Mucosa of gallbladder (tissue), 1 donor: ENCODE measurements at places on chromosomes 11 and 22.
A peak's percentile ranks its signal among the peaks of the same experiment; 100 is the strongest.

GRCh38 chr11:126149759-126150625 is 61.5 kb downstream of the RPUSD4 start:
- DNase-seq, result no peak

DNA sequence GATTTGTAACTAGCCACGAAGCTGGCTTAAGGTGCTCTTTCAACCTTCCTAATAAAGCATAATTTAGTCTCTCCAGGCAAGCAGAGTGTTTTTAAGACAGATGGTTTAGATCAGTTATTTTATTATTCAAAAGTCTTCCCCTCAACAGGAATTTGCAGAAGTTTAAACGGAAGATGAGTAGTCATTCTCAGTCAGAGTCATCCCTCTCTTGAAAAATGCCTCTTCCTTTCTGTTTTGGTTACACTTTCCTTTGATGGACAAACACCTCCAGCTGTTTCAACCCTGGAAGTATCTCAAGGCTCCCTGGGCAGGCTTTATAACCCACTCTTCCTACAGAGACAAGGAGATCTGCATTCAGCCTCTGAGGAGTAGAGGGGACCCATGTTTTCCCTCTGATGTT is 60.3 kb upstream of the POU2AF2 start:
- DNase-seq, result no peak

DNA sequence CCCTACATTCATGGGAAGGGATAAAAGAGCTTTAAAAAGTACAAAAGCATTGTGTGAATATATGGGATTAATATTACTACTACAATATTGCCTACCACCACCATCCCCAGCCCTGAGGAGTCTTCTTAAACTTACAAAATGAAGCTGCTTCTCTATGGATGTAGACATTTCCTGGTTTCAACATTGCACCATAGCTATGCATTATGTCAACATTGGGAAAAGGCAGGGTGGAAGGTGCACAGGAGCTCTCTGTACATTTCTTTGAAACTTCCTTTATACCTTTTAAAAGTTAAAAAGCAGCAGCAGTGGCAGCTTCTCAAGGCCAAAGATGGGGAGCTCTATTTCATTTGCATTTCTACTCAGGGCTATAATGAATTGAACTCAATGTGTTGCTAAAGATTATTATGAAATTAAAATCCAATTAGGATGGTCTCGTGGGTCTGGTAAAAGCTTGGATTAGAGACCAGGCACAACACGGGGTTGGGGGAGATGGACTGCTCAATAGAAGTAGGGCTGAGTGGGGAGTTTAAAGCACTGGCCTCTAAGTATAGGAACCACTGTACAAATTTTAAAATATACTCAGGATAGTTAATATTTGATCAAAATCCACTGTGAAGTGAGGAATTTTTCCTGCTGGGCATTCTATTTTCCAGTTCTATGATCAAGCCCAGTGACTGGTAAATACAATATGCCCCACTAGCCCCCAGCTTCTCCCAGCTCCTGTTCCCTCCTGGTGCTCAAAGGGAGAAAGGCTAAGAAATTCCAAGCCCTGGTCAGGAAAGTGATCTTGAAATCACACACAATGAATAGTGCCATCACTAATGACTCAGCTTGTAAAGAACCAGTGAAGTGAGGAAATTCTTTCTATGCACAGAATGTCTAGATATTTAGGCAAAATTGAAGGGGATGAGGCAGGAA is 362.7 kb upstream of the CCDC90B start:
- DNase-seq, result no peak

- peak; percentile 25 for DNase-seq
Observed at GRCh38 chr11:37946155-37946766, 1348.2 kb upstream of the RAG2 start.

- DNase-seq, result no peak
Observed at GRCh38 chr11:115133475-115134209, 370.6 kb downstream of the CADM1 start.

GRCh38 chr11:76564364-76564763 is 106.2 kb downstream of the LRRC32 start:
- no peak for DNase-seq

- no peak for DNase-seq
Observed at GRCh38 chr11:32573228-32573627, 10.4 kb upstream of the EIF3M start.

- no peak for DNase-seq
Observed at GRCh38 chr11:111980062-111980461, 42.9 kb downstream of the DIXDC1 start.

- peak; percentile 47 for DNase-seq
Observed at GRCh38 chr11:57567515-57568329, at the start of gene UBE2L6. Gene UBE2L6, minus strand, starts transcription at chr11:57567672. Its CDS starts 61 bp downstream, at chr11:57567611.

- no peak for DNase-seq
Observed at GRCh38 chr22:20802452-20802851, 28.5 kb downstream of the SERPIND1 start.

- no peak for DNase-seq
Observed at GRCh38 chr11:17923217-17923616, 89.6 kb downstream of the SERGEF start.

GRCh38 chr11:62707277-62707861 is at the start of the genes BSCL2 and GNG3:
Gene BSCL2, minus strand, starts transcription at chr11:62707424. Its CDS starts 229 bp downstream, at chr11:62707195.
Gene GNG3, plus strand, starts transcription at chr11:62707676. Its CDS starts 620 bp downstream, at chr11:62708296.
- no peak for DNase-seq

DNA sequence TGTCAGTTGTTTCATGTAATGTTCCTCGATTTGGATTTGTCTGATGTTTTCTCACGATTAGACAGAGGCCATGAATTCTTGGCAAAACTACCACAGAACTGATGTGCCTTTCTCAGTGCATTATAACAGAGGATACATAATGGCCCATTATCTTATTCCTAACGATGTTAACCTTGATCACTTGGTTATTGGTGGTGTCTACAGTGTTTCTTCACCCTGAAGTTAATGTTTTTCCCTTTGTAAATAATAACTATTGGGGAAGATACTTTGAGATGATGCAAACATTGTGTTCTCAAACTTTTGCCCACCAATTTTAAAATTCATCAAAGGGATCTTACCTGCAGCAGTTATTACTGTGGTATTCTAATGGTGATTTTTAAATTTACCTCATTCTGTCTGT is 13.1 kb downstream of the RAB6A start:
- DNase-seq, result no peak

DNA sequence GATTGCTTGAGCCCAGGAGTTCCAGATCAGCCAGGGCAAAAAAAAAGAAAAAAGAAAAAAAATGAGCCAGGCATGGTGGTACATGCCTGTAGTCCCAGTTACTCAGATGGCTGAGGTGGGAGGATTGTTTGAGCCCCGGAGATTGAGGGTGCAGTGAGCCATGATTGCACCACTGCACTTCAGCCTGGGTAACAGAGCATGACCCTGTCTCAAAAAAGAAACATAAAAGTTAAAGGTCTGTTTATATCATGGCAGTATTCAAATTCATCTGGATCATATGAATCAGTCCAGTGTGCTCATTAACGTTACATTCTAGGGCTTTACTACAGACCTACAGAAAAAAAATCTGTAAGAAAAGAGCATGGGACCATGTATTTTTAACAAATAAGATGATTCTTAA is 13.9 kb downstream of the HSD17B12 start:
- no peak for DNase-seq

GRCh38 chr11:132453406-132453805 is 1078.9 kb downstream of the OPCML start:
- DNase-seq, result no peak

DNA sequence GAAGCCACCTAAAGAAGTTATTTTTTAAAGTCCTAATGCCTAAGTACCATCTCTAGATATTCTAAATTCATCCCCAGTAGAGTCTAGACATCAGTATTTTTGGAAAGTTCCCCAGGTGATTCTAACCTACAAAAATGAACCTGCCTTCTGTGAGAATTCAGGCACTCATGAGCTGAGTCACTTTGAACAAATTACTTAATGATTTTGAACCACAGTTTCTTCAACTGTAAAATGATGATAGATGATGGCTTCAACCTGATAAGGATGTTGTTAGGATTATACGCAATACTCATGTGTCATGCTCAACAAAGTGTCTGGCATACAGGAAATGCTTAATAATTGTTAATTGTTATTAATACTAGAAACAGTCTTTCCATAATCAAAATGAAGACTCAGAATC is 82.8 kb upstream of the OR5AK2 start:
- DNase-seq, result no peak

GRCh38 chr11:60899046-60899936 is 7.1 kb downstream of the PRPF19 start:
- peak; percentile 48 for DNase-seq

DNA sequence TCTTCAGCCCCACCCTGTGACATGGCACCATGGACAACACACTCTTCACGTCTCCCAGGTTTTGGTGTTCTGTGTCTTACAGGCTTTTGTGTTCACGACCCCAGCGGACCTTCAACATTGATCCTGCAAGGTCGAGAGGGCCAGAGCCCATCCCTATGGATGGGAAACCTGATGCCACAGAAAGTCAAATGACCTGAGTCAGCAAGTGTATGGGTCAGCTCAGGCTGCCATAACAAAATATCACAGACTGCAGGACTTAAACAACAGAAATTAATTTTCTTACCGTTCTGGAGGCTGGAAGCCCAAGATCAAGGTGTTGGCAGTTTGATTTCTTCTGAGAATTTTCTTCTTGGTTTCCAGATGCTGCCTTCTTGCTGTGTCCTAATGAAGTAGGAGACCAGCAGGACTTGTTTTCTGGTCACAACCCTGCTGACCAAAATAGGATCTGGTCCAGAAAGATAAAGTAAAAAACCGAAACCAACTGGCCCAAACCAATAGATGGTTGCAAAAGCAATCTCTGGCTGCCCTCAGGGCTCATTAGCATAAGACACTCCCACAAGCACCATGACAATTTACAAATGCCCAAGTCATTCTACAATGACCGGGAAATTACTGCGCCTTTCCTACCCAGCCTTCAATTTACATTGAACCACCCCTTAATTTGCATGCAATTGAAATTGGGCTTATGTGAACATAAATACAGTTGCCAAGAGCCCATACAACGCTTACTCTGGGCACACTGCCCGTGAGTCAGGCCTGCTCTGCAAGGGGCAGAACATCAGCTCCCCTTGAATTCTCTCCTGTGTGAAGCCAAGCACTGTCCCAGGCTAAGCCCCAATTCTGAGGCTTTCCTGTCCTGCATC is 113.9 kb downstream of the RPS6KA4 start:
- no peak for DNase-seq

DNA sequence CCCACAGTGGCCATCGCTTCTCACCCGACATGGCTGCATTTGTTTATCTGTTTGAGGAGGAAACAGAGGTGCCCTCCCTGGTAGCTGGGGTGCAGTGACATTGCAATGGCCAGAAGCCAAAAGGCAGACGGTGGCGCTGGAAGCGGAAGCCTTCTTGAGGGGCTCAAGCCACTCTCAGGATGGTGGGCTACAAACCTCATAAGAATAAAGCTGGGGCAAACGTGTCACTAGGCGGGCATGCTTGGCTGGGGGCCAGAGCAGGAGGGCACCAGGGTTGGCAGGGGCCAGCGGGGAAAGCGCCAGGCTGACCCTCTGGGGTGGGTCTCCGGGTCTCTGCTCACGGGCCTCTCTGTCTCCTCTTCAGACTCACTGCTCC is 12.6 kb downstream of the TNNT3 start:
- DNase-seq, result no peak

DNA sequence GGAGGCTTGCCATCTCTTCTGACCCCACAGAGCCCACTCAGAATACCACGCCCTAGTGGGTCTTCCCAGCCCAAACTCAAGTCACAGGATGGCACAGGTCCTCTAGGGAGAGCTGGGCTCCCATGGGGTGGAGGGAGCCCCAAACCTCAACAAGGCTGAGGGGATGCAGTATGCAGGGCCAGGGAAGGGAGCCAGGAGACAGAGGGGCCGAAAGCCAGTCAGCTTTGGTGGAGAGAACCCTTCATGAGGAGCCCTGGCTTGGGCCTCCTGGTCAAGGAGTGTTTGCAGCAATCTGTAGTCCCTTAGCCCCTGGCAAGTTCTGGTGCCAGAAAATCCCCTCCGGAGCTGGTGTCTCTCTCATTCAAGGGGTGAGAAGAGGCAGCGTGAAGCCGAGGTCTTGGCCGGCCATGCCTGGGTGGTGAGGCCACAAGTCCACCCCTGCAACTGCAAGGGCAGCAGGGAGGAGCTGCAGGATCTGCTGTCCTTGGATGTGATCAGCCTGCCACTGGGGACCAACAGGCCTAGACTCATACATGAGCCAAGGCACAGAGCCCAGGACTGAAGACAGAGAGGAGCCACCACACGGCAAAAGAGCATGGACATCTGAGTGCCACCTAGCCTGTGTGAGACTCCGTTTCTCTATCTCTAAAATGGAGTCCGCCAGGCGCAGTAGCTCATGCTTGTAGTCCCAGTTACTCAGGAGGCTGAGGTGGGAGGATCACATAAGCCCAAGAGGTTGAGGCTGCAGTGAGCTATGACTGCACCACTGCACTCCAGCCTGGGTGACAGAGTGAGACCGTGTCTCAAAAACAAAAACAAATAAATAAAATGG is 24.1 kb downstream of the NEAT1 start:
- DNase-seq, result no peak

- DNase-seq, result no peak
Observed at GRCh38 chr22:46549971-46550641, 12.7 kb upstream of the CELSR1 start.

DNA sequence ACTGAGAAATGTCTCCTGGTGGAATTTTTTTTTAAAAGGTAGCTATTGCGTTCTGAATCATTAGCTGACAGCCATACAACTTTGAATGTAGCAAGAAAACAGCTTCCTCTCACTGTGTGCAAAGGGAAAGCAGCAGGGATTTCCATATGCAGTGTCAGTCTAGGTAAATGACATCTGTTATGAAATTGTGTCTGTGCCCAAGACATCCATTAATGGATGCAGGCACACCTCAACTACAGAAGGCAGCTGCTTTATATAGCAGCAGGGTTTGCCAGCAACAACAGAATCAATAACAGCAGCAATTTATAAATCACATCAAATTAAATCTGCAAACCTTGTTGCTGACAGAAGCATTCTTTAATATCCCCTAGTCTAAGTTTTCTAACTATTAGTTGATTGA is 745.3 kb upstream of the RAG2 start:
- no peak for DNase-seq

GRCh38 chr22:49551446-49551845 is 276.2 kb downstream of the BRD1 start:
- DNase-seq, result no peak

- DNase-seq, result no peak
Observed at GRCh38 chr11:57647960-57648800, 1.5 kb downstream of the YPEL4 start.

DNA sequence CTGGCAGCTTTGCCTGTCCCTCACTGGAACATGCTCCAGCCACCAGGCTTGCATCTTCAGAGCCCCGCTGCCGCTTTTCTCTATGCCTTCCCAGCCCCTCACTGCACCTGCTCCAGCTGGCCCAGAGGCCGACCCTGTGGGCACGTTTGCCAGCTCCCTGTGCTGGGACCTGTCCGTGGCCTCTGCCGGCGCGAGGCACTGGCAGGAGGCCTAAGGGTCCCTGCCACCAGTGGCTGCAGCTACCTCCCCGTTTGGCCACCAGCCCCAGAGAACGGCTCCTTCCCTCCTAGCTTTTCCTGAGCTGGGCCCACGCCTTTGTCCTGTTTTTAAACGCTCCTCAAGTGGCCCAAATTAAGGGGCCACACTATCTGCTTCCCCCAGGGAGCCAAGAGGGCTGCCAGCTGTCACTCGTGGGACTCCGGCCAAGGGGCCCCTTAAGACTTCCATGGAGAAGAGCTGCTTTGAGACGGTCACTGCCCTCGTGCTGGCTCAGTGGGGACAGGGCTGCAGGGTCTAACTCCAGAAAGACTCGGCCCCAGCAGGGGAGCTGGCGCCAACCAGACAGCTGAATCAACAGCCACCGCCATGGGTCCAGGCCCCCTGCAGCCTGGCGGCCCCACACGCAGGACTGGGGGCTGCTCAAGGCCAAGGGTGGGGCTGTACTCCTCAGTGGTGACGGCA is 24.6 kb upstream of the WNT7B start:
- no peak for DNase-seq
